ENCODE measurements at places on chromosomes 6 and 20. TPM values are rescaled to one million over a fixed set of nuclear protein-coding genes. Genes with fewer than 3 reads are reported as not detected.

GRCh38 chr6:106685833-106686232 is 56.5 kb downstream of the QRSL1 start:
- no peak for DNase-seq

- DNase-seq, result no peak
These were observed 289.4 kb downstream of the THBS2 start for GRCh38 chr6:168964138-168964835.

- no peak for DNase-seq
These were observed 21.3 kb upstream of the DST start for GRCh38 chr6:56664029-56664428.

DNA sequence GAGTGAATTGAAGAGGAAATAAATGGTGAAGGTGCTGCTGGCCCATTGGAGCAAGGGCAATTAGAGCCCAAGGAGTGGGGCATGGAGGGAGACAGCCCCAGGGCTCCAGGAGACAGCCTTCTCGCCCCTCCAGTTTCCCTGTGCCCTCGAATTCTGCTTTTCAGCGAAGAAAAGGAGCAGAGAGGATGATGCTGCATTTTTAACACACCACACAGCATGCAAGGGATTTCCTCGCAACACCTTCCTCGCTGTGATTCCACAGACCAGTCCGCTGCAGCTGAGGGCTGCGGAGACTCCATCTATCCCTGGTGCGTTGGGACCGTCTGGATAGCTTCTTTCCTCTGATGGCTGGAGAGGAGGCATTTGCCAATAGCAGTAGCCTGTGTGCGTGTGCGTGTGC is 41.7 kb downstream of the PTCHD4 start:
- DNase-seq, result no peak

DNA sequence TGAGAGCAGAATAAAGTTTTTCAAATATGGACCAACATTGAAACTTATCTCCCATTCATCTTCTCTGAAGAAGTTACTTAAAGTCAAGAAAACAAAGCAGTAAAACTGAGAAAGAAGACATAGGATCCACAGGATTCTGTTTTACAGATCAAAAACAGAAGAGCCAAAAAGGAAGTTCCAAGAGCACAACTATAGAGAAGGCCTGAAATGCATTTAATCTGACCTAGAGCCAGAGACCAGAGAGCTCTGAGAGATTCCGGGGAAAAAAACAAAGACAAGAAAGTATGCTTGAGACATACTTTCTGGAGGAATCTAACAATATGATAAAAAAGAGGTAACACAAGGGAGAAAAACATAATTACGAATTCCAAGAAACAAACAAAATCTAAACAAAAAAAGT is 26.1 kb downstream of the SRPK1 start:
- DNase-seq, result no peak

DNA sequence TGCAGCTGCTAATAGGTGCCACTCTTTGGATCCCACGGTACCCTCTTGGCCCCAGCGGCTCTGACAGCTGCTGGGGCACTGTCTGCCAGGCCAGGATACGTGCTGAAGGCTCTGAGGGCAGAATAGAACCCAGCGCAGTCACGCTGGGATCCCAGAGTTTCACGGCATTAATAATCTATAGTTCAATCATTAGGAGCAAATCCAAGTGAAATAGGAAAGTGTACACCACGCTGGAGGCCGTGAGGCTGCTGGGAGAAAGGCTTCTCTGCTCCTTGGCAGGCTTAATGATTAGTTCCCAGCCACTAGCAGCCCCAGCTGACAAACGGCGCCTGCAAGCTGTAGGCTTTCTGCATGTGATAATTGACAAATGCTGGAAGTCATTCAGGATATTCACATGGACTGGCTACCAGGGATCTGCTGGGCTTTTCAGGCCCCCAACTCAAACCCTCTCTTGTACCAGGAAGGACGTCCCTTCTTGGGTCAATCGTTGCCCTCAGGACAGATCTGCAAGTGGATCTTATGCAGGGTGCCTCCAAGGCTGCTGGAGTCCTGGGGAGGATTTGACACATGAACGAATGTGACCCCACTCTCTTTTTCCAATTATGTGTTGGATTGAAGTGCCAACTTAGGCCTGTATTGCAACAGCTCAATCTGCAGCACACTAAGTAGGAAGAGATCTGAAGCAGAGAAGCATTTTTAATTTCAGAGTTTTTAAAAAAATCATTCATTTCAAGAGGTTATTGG is 50.1 kb upstream of the INSM1 start:
- no peak for DNase-seq

FGD2 gene
- total RNA-seq, result 6.0 TPM

GRCh38 chr20:33685328-33686099 is 671 bp downstream of the E2F1 start:
- no peak for DNase-seq

GRCh38 chr6:52364480-52365166 is 2.7 kb downstream of the PAQR8 start:
- no peak for DNase-seq

SLC13A3 gene
- 0.30 TPM for total RNA-seq

SEMG2 gene
- total RNA-seq, result not detected

MAVS gene
- 44.9 TPM for total RNA-seq

STMND1 gene
- total RNA-seq, result not detected

GRCh38 chr20:44483112-44483511 is 7.4 kb downstream of the TTPAL start:
- no peak for DNase-seq

TRIM31 gene
- not detected for total RNA-seq
